ENCODE measurements at places on chromosomes 16 and 17. TPM values are rescaled to one million over a fixed set of nuclear protein-coding genes. Genes with fewer than 3 reads are reported as not detected.

The KLHL10 gene
- 0.12 TPM for total RNA-seq

The MYO19 gene
- 65.7 TPM for total RNA-seq

The KLHDC4 gene
- total RNA-seq, result 115 TPM

The TLCD3B gene
- not detected for total RNA-seq

DNA sequence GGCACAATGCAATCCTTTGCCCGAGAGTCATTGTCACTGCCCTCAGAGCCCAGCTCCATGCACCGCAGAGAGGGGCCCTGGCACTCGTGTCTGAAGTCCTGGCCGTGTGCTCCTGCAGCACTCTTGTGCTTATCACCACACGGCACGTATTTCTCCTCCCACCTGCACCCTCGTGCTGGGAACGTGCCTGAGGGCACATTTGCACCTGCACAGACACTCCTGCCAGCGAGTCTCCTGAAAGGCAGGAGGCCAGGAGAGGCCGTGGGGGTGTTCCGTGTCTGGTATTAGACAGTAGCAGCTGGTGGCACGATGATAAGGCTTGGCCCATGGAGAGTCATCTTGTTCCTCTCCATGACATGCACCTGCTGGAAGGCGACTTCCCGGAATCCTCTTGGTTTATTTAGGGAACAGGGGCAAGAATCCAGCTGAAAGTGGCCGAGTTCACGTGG lies 3.4 kb upstream of the ACSF3 start:
- H3K27ac ChIP-seq, result no peak overlapping the region
- no peak overlapping the region for H3K4me3 ChIP-seq
- H3K4me1 ChIP-seq, result peaks cover 18% of the 10 kb centered on the region
- DNase-seq, result no peak
- no peaks in the 10 kb centered on the region for H3K36me3 ChIP-seq
- no peaks in the 10 kb centered on the region for H3K27me3 ChIP-seq
